Neural crest cell (in vitro differentiated cells): ENCODE measurements at places on chromosomes 5 and 9. TPM values are rescaled to one million over a fixed set of nuclear protein-coding genes. Genes with fewer than 3 reads are reported as not detected.

The C5orf63 gene
- 2.3 and 3.0 TPM in 2 replicates for total RNA-seq

The NPR3 gene
- 6.8 and 8.5 TPM in 2 replicates for total RNA-seq

The ZNF618 gene
- 60.8 and 64.2 TPM in 2 replicates for total RNA-seq

The SPINK4 gene
- not detected in 2 replicates for total RNA-seq

The STK32A gene
- 0.28 and 0.61 TPM in 2 replicates for total RNA-seq

The SPINK13 gene
- total RNA-seq: not detected in 2 replicates

The CARD9 gene
- total RNA-seq: 1.3 and 1.4 TPM in 2 replicates

The DOLK gene
- 20.7 and 21.1 TPM in 2 replicates for total RNA-seq

The RLN1 gene
- total RNA-seq: 0.84 TPM in 1 of 2 replicates, not detected in the other

The NXNL2 gene
- not detected in 2 replicates for total RNA-seq

The PCDHA9 gene
- 1.4 TPM in 2 replicates for total RNA-seq

The SMIM15 gene
- total RNA-seq: 54.7 and 64.1 TPM in 2 replicates

The BTNL3 gene
- total RNA-seq: not detected in 2 replicates

The ARID3C gene
- 0.68 TPM in 1 of 2 replicates, not detected in the other for total RNA-seq

The LIFR gene
- total RNA-seq: 19.6 and 21.3 TPM in 2 replicates

The ADAMTS16 gene
- total RNA-seq: 0.23 and 1.7 TPM in 2 replicates

The CTSV gene
- 5.7 and 7.2 TPM in 2 replicates for total RNA-seq

The GABRA6 gene
- total RNA-seq: not detected in 2 replicates

The PTPRD gene
- 113 and 139 TPM in 2 replicates for total RNA-seq

The PCDHGA6 gene
- total RNA-seq: 0.49 and 0.52 TPM in 2 replicates

The CCDC180 gene
- 6.6 and 10.1 TPM in 2 replicates for total RNA-seq

The DBH gene
- 0.59 and 0.75 TPM in 2 replicates for total RNA-seq

The BARHL1 gene
- not detected in 2 replicates for total RNA-seq

The CCDC192 gene
- total RNA-seq: 0.71 and 1.3 TPM in 2 replicates

The FBLL1 gene
- 5.9 and 7.3 TPM in 2 replicates for total RNA-seq

The SLC9A3 gene
- 1.5 and 1.7 TPM in 2 replicates for total RNA-seq

The TMEM215 gene
- total RNA-seq: 0.57 and 0.72 TPM in 2 replicates

The NDFIP1 gene
- 43.4 and 43.6 TPM in 2 replicates for total RNA-seq

The CDH10 gene
- total RNA-seq: 4.8 TPM in 2 replicates

The CTNNAL1 gene
- total RNA-seq: 61.9 and 63.6 TPM in 2 replicates

The PURA gene
- total RNA-seq: 5.5 and 5.7 TPM in 2 replicates

The PAEP gene
- total RNA-seq: not detected in 2 replicates

The SPOCK1 gene
- total RNA-seq: 75.6 and 89.7 TPM in 2 replicates

The HRCT1 gene
- not detected in 2 replicates for total RNA-seq

The IL13 gene
- total RNA-seq: not detected in 2 replicates

The NR5A1 gene
- 0.35 and 0.50 TPM in 2 replicates for total RNA-seq

The RAB3C gene
- total RNA-seq: 13.6 and 21.7 TPM in 2 replicates

The DND1 gene
- total RNA-seq: 4.2 and 4.6 TPM in 2 replicates

The PLPPR1 gene
- 3.2 and 4.7 TPM in 2 replicates for total RNA-seq

The IL7R gene
- total RNA-seq: 0.11 TPM in 1 of 2 replicates, not detected in the other

The POC5 gene
- 15.7 and 17.8 TPM in 2 replicates for total RNA-seq

The MEGF10 gene
- total RNA-seq: 90.2 and 96.1 TPM in 2 replicates

The SEMA6A gene
- total RNA-seq: 30.0 and 34.0 TPM in 2 replicates

The VLDLR gene
- total RNA-seq: 20.2 and 20.3 TPM in 2 replicates

The IFNA2 gene
- not detected in 2 replicates for total RNA-seq

The ELOVL7 gene
- total RNA-seq: 0.42 and 0.96 TPM in 2 replicates

The GPX8 gene
- 49.0 TPM in 2 replicates for total RNA-seq

The GRIN1 gene
- 0.14 and 0.44 TPM in 2 replicates for total RNA-seq

The HMGXB3 gene
- total RNA-seq: 40.4 and 44.4 TPM in 2 replicates
